Subcutaneous adipose tissue (tissue), 4 donors: ENCODE measurements at places on chromosomes 12 and 14. TPM values are rescaled to one million over a fixed set of nuclear protein-coding genes. Genes with fewer than 3 reads are reported as not detected.

Gene DHRS2
- total RNA-seq: not detected

Gene LRCOL1
- not detected for total RNA-seq

Gene CCNT1
- total RNA-seq: 32.9 TPM

Gene GPR135
- total RNA-seq: 5.8 TPM

Gene FGF23
- total RNA-seq: not detected

Gene PLD4
- total RNA-seq: under 0.01 TPM

Gene SMIM41
- total RNA-seq: not detected

Gene HOXC13
- not detected for total RNA-seq

Gene RTN1
- 92.9 TPM for total RNA-seq

Gene CD163
- 817 TPM for total RNA-seq

Gene TMEM132D
- total RNA-seq: not detected

Gene NANOG
- total RNA-seq: 0.19 TPM

Gene CFAP54
- total RNA-seq: 1.7 TPM

Gene PRIM1
- 10.4 TPM for total RNA-seq

Gene SIX1
- 27.5 TPM for total RNA-seq

Gene GLIPR1L1
- not detected for total RNA-seq

Gene TCL1B
- total RNA-seq: not detected

Gene LRTM2
- total RNA-seq: not detected

Gene NPFF
- not detected for total RNA-seq

Gene CLEC9A
- not detected for total RNA-seq

Gene FZD10
- total RNA-seq: not detected

Gene DIO2
- total RNA-seq: 0.88 TPM

Gene PRB3
- total RNA-seq: not detected

Gene CTSG
- total RNA-seq: 4.8 TPM

Gene RNASE1
- total RNA-seq: 568 TPM

Gene ACOT6
- not detected for total RNA-seq

Gene LIN7A
- 11.1 TPM for total RNA-seq

Gene ZBTB42
- 1.5 TPM for total RNA-seq

Gene CDKN3
- total RNA-seq: not detected

Gene PIWIL1
- not detected for total RNA-seq

Gene SOCS4
- total RNA-seq: 15.1 TPM

Gene NKX2-1
- total RNA-seq: not detected

Gene IQSEC3
- total RNA-seq: 0.65 TPM

Gene KLHDC1
- 13.4 TPM for total RNA-seq

Gene CISTR
- not detected for total RNA-seq

Gene TAS2R14
- 4.1 TPM for total RNA-seq

Gene SNRPF
- total RNA-seq: 4.1 TPM

Gene SERPINA12
- total RNA-seq: not detected
